Sciatic nerve (tissue), 2 donors: ENCODE measurements at places on chromosomes 2 and 18.
A peak's percentile ranks its signal among the peaks of the same experiment; 100 is the strongest.

DNA sequence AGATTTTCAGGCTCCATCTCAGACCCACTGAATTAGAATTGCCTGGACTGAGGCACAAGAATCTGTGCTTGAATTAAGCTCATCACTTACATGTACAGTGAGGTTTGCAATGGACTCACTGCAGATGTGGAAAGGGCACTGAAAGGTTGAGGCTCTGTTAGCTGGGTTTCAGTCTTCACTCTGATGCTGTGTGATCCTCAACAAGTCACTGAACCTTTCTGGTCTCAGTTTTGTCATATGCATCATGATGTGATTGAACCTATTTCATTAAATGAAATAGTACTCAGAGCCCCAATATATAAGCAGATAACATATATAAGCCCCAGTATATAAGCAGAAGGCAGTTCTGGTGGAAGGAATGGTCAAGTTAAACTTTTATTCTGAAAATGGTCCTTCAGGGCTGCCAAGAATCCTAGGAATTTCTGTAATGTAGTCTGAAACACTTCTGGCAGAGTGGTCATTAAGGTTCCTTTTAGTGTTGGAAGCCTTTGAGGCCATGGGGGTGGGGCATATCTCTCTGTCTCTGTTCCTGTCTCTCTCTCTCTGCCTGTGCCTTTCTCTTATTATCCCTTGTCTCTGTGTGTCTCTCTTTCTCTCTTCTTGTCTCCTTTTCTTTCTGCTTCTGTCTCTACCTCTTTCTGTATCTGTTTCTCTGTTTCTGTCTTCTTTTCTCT is 110.4 kb downstream of the ADCYAP1 start:
- DNase-seq: no peak

DNA sequence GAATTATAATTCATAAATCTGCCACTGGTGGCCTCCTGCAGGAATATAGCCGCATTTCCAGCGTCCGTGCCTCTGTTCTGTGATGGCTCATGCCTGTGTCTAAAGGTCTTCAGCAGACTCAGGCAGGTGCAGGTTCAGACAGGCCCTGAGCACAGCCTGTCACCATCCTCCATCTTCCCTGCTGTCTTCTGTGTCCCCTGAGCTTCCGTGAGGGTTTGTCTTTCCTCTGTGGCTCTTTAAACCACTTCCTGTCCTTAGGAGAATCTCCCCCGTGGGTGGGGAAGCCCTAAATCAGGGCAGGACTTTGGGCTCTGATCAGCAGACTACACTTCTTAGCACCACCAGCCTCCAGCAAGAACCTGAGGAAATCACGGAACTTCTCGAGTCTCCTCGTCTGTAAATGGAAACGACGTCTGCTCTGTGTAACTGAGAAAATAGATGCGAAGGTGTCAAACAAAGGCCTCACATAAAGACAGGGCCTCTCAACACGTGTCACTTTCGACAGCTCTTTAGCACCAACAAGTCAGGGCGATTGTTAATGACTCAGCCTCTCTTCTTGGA is 24.1 kb upstream of the NFATC1 start:
- DNase-seq: no peak

- peak; percentile 80 for DNase-seq
These were observed 117.1 kb upstream of the STPG4 start for GRCh38 chr2:47272031-47272864.

- DNase-seq: no peak
These were observed 267.3 kb upstream of the SPOPL start for GRCh38 chr2:138234265-138234664.

DNA sequence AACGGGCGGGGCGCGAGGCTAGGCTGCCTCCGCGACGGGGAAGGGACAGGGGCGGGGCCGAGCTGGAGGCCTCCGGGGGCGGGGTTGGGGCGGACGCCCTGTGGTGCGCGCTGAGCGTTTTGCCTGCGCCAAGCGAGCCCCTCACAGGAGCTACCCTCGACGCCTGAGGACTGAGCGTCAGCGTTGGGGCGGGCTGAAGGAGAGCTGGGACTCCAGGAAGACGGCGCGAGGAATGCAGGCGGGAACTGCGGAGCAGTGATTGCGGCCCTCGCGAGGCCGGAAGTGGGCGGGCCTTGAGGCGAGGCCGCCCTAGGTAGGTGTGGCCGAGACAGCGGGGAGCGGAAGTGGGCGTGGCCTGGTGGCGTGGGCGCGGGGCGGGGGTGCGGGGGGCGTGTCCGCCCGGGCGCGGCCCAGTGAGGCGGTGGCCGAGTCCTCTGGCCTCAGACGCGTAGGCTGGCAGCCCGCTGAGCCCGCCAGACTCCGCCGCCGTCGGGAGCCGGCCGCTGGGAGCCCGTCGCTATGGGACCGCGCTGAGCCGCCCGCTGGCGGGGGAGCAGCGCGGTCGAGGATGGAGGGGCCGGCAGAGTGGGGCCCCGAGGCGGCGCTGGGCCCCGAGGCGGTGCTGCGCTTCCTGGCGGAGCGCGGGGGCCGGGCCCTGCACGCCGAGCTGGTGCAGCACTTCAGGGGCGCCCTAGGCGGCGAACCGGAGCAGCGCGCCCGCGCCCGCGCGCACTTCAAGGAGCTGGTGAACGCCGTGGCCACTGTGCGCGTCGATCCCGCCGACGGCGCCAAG is at the start of the genes SEPTIN10 and SOWAHC:
TSS of gene SEPTIN10 (minus strand) at position 45 of the 793 bp plus-strand sequence. CDS start 139 bp downstream, outside the sequence.
TSS of gene SOWAHC (plus strand) at position 443 of the 793 bp plus-strand sequence. CDS start at position 569, 126 bp downstream.
- peak; percentile 98 for DNase-seq

DNA sequence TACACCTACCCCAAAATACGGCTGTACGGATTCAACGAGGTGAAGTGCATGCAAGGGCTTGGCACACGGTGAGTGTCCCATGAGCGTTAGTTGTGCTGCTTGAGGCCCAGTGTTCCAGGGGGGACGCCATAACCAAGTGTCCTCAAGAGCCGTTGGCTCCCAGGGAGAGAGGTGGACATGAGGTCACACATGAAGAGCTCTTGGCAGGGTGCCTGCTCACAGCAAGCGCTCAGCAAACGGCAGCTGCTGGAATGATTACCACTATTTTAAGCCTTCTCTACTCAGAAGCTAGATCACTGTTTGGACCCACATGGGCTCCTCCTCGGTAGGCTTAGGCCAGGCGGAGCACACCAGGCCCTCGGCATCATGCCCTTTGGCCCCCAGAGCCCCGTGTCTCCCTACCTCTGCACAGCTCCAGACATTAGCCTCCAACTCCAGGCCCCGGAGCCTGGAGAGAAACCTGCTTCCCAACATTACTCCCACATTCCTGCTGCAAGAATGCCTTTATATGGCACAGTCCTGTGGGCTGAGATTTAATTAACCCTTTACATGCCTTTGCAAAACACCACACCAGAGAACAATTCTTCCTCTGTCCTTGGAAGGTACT is 68.4 kb upstream of the PPP1CB start:
- DNase-seq: peak; percentile 70

GRCh38 chr2:35503311-35503710 is 852.3 kb upstream of the CRIM1 start:
- no peak for DNase-seq

- no peak for DNase-seq
These were observed 51.0 kb downstream of the ITGA6 start for GRCh38 chr2:172478353-172478752.
